ENCODE measurements at places on chromosomes 4 and X.
A peak's percentile ranks its signal among the peaks of the same experiment; 100 is the strongest.

GRCh38 chr4:107900508-107900907, 30.8 kb upstream of the CYP2U1 start:
- DNase-seq, result no peak

GRCh38 chr4:2141022-2141761, 82.1 kb downstream of the NAT8L start:
- DNase-seq, result no peak

DNA sequence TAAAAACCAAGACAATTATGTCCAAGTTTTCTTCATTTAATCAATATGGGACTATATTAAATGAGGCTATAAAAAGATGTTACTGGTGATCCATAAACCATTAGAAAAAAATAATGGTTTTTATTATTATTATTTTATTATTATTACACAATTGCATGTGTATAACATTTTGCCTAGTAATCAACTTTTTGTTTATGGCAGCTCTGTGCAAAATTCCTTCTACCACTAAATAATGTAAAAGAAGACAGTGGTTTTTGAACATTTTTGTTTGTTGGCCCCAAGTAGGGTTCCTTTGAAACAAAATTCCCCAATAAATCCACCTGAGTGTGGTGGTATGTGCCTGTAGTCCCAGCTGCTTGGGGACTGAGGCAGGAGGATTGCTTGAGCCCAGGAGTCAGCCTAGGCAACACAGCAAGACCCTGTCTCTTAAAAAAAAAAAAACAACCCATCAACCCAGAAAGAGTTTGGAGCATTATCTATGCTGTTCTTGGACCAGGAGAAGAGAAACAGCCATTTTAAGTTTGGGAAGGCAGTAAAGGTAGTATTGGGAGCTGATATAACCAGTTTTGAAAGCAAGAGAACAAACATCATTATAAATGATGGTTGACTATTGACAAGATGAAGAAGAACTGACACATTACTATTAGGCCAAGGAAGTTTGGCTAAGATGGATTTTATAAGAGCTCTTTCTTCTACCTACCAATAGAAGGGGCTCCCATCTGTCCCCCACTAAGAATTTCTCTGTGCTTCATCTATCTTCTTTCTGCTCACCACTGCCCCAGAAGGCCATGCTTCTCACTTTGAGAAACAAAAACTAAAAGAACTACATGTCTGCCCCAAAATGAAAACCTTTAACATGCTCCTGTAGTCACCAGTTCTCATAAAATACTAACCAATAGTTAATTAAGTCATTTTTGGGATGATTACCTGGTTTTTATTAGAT, 2.2 kb downstream of the TMEM156 start:
- peak; percentile 49 for DNase-seq

- DNase-seq, result peak; percentile 28
These were observed 1.3 kb downstream of the PTPN13 start for GRCh38 chr4:86595426-86595805.
